Stimulated activated CD4-positive, alpha-beta T cell treated with anti-CD3 and anti-CD28 coated beads, Interleukin-12 subunit alpha, Interleukin-12 subunit beta, amount 100 ng/mL, for 24 hours (primary cell): ENCODE measurements at places on chromosomes 6 and 20.

- no peak for DNase-seq
Measured at GRCh38 chr6:3579652-3580175, 122.9 kb upstream of the SLC22A23 start.

DNA sequence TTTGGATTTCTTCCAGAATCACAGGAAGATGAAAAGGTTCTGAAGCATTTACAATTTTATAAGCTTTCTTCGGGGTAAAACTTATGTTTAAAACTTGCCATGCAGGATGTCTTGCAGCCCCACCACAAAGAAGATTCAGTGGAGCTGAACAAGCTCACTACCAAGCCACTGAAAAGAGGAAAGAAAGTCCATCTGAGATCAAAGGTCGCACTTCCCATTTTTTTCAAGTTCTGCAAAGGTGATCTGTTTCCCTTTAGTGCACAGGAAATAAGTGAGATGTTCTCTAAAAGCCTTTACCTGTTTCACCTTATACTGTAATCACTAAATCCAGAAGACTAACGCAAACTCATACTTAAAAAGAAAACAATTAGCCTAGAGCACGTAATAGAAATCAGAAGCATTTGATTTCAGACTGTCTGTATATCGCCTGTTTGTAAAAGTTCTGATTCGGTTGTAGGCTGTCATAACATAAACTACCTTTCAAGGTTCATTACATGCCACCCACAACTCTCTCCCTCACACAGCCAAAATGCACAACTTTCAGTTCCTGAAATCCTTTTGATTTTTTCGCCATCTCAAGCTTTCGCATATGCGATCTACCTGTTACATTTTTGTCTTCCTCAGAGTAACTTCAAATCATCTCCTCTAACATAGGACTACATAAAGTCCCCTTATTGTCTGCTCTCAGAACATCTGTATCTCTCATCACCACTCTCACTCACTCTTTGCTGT is 1.8 kb downstream of the ECHDC1 start:
- DNase-seq, result no peak

GRCh38 chr20:1163653-1164052 is 21.1 kb downstream of the TMEM74B start:
- no peak for DNase-seq

DNA sequence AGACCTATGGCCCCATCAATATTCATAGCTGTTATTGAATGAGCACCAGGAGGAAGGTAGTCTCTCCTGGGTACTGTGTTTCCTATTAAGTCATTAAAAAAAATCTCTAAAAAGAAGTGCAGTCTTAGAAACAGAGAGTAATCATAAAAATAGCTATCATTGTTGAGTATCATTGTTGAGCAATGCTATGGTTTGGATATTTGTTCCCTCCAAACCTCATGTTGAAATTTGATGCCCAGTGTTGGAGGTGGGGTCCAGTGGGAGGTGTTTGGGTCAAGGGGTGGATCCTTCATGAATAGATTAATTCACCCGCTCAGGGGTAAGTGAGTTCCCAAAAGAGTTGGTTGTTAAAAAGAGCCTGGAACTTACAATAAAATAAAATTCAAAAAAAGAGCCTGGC is 88.1 kb upstream of the IYD start:
- no peak for DNase-seq

- DNase-seq, result no peak
Measured at GRCh38 chr6:100230115-100230952, 234.4 kb downstream of the SIM1 start.

DNA sequence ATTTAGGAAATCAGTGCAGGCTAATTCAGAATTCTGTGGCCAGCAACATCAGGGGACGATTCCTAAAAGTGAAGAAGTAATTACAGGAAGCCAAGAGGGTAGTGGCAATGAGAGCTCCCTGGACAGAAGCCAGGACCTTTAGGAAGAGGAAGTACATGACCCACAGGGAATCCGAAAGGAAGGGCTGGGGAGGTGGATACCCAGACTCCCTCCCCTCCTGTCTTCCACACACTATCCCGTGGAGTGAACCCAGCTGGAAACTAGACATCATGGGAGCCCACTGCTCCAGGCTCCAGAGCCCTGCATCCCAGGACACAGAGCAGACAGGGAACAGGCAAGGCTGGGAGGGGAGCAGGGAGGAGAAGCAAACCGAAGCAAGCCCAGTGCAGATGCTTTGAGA is 83.0 kb downstream of the SNX5 start:
- no peak for DNase-seq

GRCh38 chr6:1644516-1645060 is 34.9 kb downstream of the FOXC1 start:
- no peak for DNase-seq

- no peak for DNase-seq
Measured at GRCh38 chr6:88662653-88663174, 300.7 kb downstream of the RNGTT start.

GRCh38 chr20:17642404-17643269 is 39.4 kb downstream of the RRBP1 start:
- DNase-seq, result no peak
